ENCODE measurements at places on chromosomes 5 and 9. TPM values are rescaled to one million over a fixed set of nuclear protein-coding genes. Genes with fewer than 3 reads are reported as not detected.

Gene PAEP
- not detected for total RNA-seq

Gene BAG1
- total RNA-seq, result 46.5 TPM

DNA sequence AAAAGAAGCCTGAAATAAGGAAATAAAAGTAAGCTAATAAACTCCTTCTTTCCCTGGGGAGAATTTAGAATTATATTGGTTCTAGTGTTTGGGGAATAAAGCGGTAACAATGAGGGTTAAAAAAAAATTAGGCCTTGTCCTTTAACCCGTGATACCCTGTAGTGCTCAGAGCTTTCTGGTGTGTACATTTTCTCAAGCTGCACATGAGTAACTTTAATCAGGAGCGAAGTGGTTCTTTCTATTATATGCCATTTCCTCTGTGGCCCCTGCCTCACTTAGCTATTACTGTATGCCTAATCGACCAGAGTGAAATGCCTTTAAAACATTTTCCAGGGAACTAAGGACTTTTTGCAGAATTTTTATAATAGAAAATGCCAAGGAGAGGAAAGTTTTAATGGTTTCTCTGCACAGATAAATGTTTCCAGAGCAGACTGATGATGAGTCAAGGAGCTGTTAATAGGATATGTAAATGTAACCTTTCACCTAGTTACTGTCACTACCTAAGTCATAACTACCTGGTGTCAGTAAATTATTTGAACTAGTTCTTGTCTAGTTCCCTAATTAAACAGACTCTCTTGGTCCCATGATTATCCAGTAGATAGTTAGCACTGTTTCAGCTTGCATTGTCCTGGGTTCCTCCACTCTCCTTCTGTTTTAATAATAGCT is 7.6 kb downstream of the PAM start:
- no peaks in the 10 kb centered on the region for H3K36me3 ChIP-seq
- H3K4me3 ChIP-seq, result no peak overlapping the region
- H3K27ac ChIP-seq, result no peak overlapping the region
- no peak for DNase-seq
- H3K4me1 ChIP-seq, result peaks cover 12% of the 10 kb centered on the region

DNA sequence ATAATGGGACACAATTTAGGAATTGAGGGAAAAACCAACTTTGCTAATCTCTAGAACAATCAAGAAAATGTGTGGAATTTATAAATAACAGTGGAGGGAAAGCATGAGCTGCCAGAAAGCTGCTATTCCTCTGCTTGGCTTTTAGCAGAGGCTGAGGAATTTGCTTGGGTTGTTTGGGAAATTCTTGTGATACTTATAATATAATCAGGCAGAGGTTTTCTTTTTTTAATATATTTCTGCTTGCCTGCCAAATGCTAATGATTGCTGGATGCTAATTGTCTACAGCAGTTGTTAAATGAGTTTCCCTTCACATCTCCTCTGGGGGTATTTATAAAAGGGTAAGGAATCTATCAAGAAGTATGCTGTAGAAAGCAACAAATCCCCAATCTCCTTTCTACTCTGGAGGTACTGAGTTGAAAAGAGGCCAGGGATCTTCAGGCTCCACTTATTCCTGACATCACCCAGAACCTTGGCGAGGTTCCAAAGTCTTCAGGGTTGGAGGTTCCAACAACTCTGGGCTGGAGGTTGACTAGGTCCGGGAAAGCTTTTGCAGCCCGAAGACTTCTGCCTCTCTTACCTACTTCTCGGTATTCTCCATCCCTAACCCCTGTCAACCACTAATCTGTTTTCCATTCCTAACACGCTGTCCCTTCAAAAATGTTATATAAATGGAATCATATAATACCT is 60.4 kb upstream of the TMED7 start:
- H3K27me3 ChIP-seq, result no peaks in the 10 kb centered on the region
- H3K4me3 ChIP-seq, result no peak overlapping the region
- no peaks in the 10 kb centered on the region for H3K36me3 ChIP-seq
- no peaks in the 10 kb centered on the region for H3K4me1 ChIP-seq
- DNase-seq, result peak; percentile 39
- no peak overlapping the region for H3K27ac ChIP-seq

GRCh38 chr9:112508377-112508776 is 21.8 kb downstream of the KIAA1958 start:
- DNase-seq, result no peak
- H3K27ac ChIP-seq, result no peak overlapping the region

GRCh38 chr5:80238778-80239679 is 16.8 kb downstream of the SERINC5 start:
- H3K27me3 ChIP-seq, result no peaks in the 10 kb centered on the region
- DNase-seq, result peak; percentile 90
- no peaks in the 10 kb centered on the region for H3K36me3 ChIP-seq
- H3K4me3 ChIP-seq, result no peak overlapping the region
- H3K4me1 ChIP-seq, result peaks cover 18% of the 10 kb centered on the region

GRCh38 chr9:129259375-129259774 is 81.3 kb upstream of the IER5L start:
- no peaks in the 10 kb centered on the region for H3K36me3 ChIP-seq
- DNase-seq, result no peak
- no peak overlapping the region for H3K4me3 ChIP-seq
- H3K27me3 ChIP-seq, result no peaks in the 10 kb centered on the region

DNA sequence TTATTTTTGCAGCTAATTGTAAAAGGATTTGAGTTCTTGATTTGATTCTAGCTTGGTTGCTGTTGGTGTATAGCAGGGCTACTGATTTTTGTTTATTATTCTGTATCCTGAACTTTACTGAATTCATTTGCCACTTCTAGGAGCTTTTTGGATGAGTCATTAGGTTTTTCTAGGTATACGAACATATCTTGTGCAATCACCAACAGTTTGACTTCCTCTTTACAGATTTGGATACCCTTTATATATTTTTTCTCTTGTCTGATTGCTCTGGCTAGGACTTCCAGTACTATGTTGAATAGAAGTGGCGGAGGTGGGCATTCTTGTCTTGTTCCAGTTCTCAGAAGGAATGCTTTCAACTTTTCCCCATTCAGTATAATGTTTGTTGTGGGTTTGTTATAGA is 210.8 kb downstream of the FGF10 start:
- no peak for DNase-seq
- H3K4me3 ChIP-seq, result no peak overlapping the region
- no peaks in the 10 kb centered on the region for H3K36me3 ChIP-seq
- H3K27ac ChIP-seq, result no peak overlapping the region
- H3K27me3 ChIP-seq, result no peaks in the 10 kb centered on the region

GRCh38 chr9:2526071-2526828 is 95.3 kb upstream of the VLDLR start:
- H3K4me3 ChIP-seq, result no peak overlapping the region
- no peaks in the 10 kb centered on the region for H3K4me1 ChIP-seq
- no peak for DNase-seq
- H3K36me3 ChIP-seq, result no peaks in the 10 kb centered on the region

DNA sequence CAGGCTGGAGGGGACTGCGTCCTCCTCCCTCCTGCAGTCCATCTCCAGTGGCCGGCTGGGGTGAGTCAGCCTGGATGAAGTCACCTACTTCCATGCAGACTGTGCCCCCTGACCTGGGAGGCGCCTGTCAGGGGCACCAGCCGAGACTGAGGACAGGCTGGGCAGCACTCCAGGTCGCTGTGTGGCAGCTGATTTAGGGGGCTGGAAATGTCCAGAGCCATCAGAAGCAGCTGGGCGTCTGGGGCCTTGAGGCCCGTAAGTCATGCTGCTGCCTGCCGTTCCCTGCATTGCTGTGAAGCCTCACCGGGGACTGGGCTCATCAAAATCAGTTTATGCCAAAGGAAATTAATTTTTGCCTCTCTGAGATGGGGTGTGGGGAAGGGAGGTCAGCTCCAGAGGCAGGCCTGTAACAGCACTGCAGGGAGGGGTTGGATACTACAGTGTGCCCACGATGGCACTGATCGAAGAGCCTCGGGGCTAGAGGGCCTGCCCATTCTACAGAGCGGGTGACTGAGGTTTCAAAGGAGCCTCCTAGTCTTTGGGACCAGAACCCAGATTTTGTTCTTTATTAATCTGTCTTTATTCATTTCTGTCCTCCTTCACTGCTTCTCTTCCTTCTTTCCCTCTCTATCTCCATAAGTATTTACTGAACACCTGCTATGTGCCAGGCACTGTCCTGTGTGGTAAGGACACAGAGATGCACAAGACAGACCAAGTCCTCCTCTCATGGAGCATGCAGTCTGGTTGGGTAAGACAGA is 70.4 kb upstream of the PSD2 start:
- no peaks in the 10 kb centered on the region for H3K36me3 ChIP-seq
- H3K4me1 ChIP-seq, result no peaks in the 10 kb centered on the region
- H3K27ac ChIP-seq, result no peak overlapping the region

DNA sequence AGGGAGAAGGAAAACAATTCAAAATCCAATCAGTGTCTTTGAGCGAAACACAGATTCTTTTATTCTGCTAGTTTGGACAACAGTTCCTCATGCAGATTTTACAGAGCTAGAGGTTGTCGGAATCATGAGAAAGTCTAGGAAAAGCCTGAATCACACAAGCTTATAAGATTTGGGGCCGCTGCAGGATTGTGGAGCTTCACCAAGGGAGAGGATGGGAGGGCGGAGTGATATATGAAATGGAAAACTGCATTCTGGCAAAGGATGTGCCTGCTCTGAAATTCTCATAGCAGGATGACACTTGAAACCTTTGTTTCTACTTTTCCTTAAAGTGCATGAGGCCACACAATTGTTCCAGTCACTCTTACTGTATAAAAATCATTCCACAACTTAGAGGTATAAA is 134.3 kb downstream of the OR2K2 start:
- H3K4me3 ChIP-seq, result no peak overlapping the region
- H3K4me1 ChIP-seq, result no peaks in the 10 kb centered on the region
- H3K27me3 ChIP-seq, result no peaks in the 10 kb centered on the region
- H3K27ac ChIP-seq, result no peak overlapping the region

DNA sequence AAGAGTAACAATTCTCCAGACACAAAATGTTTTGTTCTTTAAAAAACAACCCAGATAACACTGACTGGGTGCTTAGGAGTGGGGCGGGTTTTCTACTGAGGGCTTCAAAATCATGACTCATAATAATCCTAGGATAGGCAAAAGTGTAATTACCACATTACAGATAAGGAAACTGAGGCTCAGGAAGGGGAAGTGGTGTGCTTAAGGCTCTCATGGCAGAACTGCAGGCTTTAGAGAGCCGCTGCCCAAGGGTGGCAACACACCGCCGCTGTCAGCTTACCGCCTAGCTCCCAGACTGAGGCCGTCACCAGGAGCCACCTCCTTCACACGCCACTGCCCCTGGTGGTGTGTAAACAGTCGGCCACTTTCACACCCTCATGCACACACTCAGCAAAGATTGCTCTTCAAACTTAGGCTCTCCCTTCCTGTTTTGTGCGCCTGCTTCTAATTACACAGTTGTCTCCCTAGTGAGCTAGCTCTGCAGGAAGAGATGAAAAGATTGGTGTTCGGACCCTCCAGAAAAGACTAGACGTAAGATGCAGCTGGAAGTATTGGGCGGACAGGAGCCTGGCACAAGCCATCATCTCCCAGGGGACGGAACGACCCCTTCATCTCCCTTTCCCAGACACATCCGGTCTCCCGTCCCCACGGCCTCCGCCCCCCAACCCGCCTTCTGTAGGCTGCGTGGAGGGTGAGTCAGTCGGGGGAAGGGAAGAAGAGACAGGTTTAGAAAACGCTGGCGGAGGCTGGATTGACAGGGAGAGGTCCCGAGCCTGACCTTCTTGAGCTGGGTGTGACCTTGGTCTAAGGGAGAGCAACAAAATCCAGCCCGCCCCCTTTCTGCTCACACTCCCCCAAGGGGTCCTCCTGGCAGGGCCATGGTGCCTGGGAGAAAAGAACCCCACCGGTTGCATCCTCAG is 162.7 kb downstream of the SYK start:
- H3K27me3 ChIP-seq, result peaks cover 4% of the 10 kb centered on the region
- H3K4me3 ChIP-seq, result no peak overlapping the region
- no peak overlapping the region for H3K27ac ChIP-seq
- DNase-seq, result peak; percentile 47
- no peaks in the 10 kb centered on the region for H3K36me3 ChIP-seq
